ENCODE measurements at places on chromosomes 2 and 18.

- DNase-seq = no peak
These were observed 166.9 kb downstream of the ETAA1 start for GRCh38 chr2:67564076-67564475.

DNA sequence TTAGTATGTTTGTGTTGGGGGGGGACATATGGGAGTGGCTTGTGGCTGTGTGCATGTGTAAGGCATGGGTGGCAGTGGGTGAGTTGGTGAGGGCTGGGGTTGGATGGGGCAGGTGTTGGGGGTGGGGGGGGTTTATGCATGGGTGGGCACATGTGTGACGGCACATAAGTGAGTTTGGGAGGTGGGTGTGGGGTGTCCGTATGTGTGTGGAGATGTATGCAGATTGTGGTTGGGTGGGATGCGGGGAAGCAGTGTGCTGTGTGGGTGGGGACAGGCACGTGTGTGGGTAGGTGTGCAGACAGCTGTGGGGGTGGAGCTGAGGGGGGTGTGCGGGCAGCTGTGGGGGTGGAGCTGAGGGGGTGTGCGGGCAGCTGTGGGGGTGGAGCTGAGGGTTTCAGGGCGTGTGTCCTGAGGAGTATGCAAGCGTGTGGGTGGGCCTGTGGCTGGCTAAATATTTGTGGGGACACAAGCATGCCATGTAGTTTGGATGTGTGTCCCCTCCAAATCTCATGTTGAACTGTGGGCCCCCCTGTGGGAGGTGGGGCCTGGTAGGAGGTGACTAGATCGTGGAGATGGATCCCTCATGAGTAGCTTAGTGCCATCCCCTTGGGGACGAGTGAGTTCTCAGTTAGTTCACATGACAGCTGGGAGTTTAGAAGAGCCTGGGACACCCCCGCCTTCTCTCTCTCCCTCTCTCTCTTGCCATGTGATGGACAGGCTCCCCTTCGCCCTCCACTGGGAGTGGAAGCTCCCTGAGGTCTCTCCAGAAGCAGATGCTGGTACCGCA, 59.4 kb downstream of the ANKMY1 start:
- no peak for DNase-seq

GRCh38 chr2:46252891-46253659, 44.1 kb upstream of the EPAS1 start:
- DNase-seq = no peak

DNA sequence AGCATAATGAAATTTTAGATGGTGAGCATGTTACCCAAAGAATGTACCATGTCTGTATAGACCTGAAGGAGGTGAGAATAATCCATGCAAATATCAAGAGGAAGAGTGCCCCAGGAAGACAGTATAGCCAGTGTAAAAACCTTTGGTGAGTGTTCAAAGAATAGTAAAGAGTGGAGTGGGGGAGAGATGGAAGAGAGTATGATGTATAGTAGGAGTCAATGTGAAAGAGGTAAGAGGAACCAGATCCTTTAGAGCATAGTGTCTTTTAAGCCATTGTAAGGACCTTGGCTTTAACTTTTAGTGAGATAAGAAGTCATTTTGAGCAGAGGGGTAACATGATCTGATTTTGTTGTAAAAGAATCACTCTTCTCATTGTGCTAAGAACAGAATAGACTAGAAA, 1052.3 kb upstream of the ZEB2 start:
- DNase-seq = no peak

- DNase-seq = no peak
These were observed 10.6 kb downstream of the LRP2 start for GRCh38 chr2:169351725-169352124.

GRCh38 chr2:186422226-186422625, 63.8 kb upstream of the ZC3H15 start:
- no peak for DNase-seq

DNA sequence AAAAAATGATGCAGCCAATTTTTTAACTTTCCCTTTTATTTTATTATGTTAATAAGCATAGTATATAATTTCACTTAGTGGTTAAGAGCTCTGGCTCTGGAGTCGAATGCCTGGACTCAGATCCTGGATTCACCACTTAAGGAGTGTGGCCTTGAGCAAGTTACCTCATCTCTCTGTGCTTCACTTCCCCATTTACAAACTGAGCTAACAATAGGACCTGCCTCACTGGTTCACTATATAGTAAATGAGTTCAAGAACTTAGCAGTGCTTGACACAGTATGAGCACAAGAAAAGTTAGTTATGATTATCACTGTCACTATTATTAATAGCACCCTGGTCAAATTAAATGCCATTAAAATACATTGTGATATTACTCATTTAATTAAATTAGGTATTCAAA, 30.6 kb downstream of the SCN3A start:
- DNase-seq = no peak

GRCh38 chr2:193517615-193518014, 1322.9 kb upstream of the TMEFF2 start:
- no peak for DNase-seq

DNA sequence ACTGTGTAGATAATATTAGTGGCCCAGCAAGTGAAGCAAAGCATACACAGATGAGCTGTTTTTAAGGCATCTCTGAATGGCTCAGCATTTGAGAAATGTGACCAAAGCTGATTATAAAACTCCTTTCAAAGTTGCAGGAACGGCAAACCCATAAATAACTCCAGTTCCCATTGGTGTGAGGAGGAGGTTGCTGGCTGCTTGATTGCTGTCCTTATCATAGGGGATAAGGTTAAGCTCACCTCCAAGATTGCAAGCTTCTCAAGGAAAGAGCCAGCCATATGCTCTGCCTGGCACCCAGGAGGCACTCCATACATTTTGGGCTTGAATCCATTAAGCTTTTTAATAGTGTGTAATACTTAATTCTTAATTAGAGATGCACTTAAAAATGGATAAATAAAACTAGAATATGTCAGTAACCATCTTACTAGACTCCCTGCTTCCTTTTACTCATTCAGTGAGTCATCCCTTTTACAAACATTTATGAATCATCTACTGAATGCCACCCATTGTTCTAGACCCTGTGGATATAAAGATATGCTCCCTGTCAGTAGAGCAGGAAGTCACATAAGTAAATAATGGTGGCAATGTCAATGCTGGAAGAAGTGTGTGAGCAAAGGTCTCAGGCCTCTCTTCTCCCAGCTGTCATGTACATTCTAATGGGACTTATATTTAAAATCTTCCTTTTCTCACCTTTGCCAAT, 99.3 kb downstream of the SPATS2L start:
- no peak for DNase-seq

DNA sequence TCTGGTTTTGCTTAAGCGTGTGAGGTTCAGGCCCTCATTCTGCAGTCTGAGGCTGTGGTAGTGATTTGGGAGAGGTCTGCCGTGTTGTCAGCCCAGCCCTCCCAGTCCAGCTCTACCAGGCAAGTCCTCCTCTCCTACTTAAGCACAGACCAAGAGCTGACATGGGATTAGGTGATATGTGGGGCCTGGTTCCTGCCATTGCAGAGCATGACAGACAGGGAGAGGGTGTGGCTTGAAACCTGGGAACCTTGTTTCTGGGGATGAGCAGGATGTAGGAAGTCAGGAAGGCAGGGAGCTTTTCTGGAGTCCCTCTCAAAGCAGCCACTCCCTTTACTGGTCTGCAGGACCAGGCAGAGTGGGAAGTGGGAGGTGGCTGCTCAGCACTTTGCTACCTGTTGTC, 38.6 kb downstream of the PTPRM start:
- no peak for DNase-seq

DNA sequence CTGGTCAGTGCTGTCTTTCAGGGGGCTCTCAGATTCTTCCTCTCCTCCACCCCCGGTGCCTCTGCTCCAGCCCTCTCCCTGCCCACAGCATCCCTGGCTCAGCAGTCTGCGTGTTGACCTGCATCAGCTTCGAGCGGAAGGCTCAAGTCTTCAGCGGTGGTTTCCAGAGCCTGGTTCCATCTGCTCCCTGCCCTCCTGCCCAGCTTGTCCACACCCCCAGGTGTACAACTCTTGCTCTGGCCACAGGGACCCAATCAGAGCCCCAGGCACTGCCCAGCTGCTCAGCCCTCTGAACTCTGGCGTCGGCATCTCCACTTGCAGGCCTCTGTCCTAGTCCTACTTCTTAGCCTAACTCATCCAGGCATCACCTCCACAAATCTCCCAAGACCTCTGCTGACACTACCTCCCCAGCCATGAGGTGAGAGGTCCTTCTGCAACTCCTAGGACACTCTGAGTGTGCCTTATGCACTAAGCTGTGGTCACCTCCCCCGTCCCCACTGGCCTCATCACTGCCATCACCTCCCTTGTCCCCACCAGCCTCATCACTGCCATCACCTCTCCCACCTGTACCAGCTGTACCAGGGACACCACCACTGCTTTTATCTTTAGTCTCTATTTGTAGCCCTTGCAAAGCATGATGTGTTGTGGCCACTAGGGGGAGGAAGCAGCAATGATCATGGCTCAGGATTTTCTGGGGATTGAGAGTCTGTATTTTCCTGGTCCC, 60.9 kb downstream of the EDAR start:
- no peak for DNase-seq

DNA sequence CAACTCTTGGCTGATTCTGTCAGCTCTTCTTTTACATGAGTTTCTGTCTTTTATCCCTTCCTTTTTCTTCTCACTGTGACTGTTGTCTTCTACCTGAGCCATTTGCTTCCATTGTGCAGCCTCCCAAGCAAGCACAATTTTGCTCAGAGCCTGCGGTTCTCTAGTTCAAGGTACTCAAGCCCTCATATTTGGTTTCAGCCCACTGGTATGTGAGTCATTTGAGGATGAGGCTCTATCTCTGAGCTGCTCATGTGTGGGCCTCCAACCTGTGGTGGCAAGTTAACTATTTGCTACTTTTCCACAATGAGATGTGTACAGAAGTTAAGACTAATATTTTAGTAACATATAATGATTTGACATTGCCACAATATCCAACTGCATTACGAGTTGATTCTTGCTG, 183.0 kb downstream of the PHLPP1 start:
- no peak for DNase-seq

Data from stimulated activated CD4-positive, alpha-beta T cell treated with anti-CD3 and anti-CD28 coated beads, Interleukin-1b, Interleukin-23, amount 100 ng/mL, for 1 hour (primary cell).